Fibroblast of skin of scalp (primary cell): ENCODE measurements at places on chromosomes 4 and X.

- no peak for DNase-seq
These were observed 133.9 kb upstream of the ZXDA start for GRCh38 chrX:58044130-58044529.

DNA sequence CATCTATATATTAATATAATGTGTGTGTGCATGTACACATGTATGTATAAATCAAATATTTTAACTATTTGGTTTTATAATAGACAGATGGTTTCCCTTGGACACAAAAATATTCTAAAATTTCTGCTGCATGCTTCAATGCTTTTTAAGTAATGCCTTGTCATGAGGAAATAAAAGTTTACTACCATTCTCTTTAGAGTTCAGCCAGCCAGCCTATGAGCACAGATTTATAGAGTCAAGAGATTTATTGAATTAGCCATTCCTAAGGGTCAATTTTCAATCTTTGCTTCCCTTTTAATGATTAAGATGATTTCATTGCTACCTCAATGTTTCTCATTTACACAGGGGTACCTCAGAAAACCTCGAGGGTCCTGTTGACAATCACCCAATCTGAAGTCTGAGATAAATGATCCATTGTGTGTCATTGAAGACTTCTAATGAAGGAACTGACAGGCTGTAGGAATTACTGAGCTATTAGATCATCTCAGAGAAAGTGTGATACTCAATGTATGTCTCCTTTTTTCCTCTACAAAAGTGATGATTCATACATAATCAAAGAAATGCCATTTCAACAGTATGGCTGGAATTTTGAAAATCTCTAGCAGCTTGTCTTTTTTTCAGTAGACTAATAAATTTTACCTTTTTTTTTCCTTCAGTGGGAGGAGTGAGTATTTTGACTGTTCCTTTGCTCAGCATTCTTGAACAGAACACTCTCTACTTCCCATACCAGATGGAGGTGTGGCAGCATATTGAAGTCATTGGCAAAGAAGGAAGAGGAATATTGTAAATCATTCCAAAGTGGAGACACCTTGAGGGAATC lies 222.6 kb upstream of the PCDH18 start:
- peak; percentile 92 for DNase-seq

GRCh38 chrX:120566817-120567216 lies 6.1 kb upstream of the CUL4B start:
- DNase-seq: no peak

DNA sequence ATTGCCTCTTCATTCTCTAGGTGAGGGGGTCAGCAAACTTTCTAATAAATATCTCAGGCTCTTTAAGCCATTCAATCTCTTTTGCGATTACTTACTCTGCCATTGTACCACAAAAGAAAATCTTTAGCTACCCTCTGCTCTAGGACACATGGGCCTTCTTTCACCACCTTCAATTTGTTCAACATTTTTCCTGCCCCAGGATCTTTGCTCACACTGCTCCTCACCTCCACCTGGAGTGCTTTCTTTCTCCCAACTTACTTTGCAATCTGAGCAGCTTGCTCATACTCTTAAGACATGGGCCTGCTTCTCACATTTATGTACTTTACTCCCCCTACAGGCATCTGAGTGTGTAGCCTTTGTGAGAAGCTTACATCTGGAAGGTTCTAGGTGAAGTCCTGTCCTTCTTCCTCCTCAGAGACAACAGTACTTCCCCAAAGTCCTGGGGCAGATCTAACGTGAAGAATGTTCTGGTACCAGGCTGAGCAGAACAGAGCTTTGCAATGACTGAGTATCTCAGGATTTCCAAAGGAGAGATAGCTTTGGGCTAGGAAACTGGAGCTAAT lies 55.0 kb upstream of the PRDM5 start:
- DNase-seq: peak; percentile 64

GRCh38 chr4:178856139-178856800 lies 1414.0 kb upstream of the AGA start:
- no peak for DNase-seq

DNA sequence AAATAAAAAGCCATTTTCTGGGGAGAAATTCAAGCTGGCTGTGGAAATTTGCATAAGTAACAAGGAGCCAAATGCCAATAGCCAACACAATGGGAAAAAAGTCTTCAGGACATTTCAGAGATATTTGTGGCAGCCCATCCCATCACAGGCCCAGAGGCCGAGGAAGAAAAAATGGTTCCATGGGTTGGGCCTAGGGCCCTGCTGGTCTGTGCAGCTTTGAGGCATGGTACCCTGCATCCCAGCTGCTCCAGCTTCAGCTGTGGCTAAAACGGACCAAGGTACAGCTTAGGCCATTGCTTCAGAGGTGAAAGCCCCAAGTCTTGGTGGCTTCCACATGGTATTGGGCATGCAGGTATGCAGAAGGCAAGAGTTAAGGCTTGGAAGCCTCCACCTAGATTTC lies 14.2 kb upstream of the IL9R start:
- no peak for DNase-seq

- no peak for DNase-seq
These were observed 973.3 kb downstream of the PCDH18 start for GRCh38 chr4:136558940-136559494.

GRCh38 chrX:109733613-109734083 lies 591 bp upstream of the ACSL4 start:
- no peak for DNase-seq
